ENCODE measurements at places on chromosomes 13 and 19.

GRCh38 chr19:55069865-55070197, 5.8 kb upstream of the EPS8L1 start:
- H3K27me3 ChIP-seq, result peaks cover 47% of the 10 kb centered on the region
- H3K27ac ChIP-seq, result no peak overlapping the region
- peaks cover 1% of the 10 kb centered on the region for H3K36me3 ChIP-seq

DNA sequence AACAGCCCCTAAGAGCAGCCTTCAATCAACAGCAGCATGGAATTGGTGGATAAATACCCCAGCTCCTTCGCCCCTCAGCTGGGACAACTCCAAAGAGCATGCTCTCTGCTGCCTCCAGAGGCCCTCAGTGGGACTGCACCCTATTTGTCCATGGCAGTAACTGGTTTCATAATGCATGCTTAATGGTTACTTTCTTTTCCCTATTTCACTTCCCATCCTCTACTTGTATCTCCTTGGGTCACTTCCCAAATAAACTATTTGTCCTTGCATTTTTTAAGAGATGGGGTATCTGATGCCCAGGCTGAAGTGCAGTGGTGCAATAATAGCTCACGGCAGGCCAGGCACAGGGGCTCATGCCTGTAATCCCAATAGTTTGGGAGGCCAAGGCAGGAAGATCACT, 13.5 kb upstream of the TPM4 start:
- no peaks in the 10 kb centered on the region for H3K36me3 ChIP-seq
- no peak overlapping the region for H3K4me3 ChIP-seq
- DNase-seq, result peak; percentile 55
- peaks cover 4% of the 10 kb centered on the region for H3K27me3 ChIP-seq
- peaks cover 24% of the 10 kb centered on the region for H3K4me1 ChIP-seq
- H3K27ac ChIP-seq, result no peak overlapping the region

- no peaks in the 10 kb centered on the region for H3K4me1 ChIP-seq
- no peak for DNase-seq
- H3K4me3 ChIP-seq, result no peak overlapping the region
Measured at GRCh38 chr19:23946569-23946968, 31.9 kb downstream of the ZNF726 start.

DNA sequence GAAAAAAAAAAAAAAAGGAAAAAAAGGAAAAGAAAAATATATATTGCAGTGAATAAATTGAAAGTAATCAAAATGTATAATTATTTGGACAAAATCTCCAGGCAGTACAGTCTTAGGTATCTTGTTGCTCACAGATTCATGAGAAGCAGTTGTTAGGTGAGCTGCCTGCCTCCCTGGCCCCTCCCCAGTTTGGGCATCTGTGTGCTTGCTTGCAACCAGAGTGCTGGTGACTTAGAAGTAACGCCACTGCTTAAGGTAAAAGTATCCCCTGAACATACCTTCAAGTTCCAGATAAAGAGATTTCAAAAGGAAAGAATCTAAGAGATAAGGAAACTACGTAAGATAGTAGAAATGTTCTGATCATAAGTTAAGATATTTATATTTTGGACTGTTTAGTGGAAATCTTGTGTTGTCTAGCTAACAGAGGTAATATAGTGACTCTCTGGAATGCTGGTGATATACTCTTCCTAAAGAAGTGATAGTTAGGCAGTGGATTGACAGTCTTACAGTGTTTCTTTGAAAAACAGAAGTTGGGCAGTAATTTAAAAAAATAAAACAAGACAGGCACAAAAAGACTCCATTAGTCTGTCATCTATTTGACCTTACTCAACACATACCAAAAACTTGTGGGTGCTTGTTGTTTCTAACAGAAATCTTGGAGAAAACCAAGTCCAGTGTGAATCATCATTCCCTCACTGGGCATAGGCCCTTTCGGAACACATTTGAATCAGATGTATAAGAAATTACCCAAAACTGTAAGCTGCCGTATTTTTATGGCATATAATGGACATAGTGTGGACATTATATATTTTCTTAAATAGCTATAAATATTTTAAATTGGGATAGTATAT, 38.3 kb upstream of the KCTD4 start:
- no peaks in the 10 kb centered on the region for H3K4me1 ChIP-seq
- no peaks in the 10 kb centered on the region for H3K36me3 ChIP-seq
- no peak for DNase-seq
- no peaks in the 10 kb centered on the region for H3K27me3 ChIP-seq
- H3K27ac ChIP-seq, result no peak overlapping the region

- peaks cover 3% of the 10 kb centered on the region for H3K4me1 ChIP-seq
- H3K36me3 ChIP-seq, result no peaks in the 10 kb centered on the region
- DNase-seq, result no peak
Measured at GRCh38 chr19:31114585-31114984, 234.7 kb downstream of the TSHZ3 start.

DNA sequence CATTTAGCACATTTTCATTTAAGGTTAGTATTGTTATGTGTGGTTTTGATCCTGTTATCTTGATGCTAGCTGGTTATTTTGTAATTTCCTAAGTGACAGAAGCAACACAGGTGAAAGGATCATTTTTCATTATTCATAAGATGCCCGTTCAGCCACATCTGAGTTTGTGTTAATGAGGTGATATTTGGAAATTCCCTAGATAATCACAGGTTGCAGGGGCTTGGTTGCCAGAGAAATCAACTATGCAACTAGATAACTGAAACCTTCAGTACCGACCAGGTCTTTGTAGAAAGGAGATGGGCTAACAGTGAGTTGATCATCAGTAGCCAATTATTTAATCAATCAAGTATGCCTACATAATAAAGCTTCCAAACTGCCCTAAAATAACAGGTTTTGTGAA, 121.3 kb upstream of the UFM1 start:
- DNase-seq, result no peak
- no peaks in the 10 kb centered on the region for H3K36me3 ChIP-seq
- no peaks in the 10 kb centered on the region for H3K4me1 ChIP-seq
- H3K27me3 ChIP-seq, result no peaks in the 10 kb centered on the region
- H3K4me3 ChIP-seq, result no peak overlapping the region
- H3K27ac ChIP-seq, result no peak overlapping the region

GRCh38 chr13:44108331-44108858, 228.7 kb downstream of the LACC1 start:
- DNase-seq, result no peak
- H3K4me1 ChIP-seq, result no peaks in the 10 kb centered on the region
- H3K4me3 ChIP-seq, result no peak overlapping the region
- no peaks in the 10 kb centered on the region for H3K27me3 ChIP-seq

DNA sequence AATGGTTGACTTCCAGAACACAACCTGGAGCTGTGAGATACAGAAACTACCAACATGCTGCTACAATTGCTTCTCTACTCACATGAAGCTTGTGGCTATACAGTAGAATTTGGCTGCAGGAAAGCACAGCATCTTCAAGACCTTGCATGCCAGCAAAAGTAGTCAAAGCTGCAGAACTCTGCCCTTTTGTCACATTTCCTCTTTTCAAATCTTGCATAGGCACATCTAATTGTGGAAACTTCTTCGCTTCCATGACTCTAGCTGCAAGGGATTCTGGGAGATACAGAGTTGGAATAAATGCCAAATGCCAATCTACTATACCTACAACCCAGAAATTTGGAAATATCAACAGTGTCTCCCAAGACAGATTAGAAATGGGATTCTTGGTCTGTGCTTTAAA, 462.2 kb downstream of the FOXO1 start:
- H3K4me1 ChIP-seq, result peaks cover 60% of the 10 kb centered on the region
- H3K27ac ChIP-seq, result no peak overlapping the region
- H3K4me3 ChIP-seq, result no peak overlapping the region

DNA sequence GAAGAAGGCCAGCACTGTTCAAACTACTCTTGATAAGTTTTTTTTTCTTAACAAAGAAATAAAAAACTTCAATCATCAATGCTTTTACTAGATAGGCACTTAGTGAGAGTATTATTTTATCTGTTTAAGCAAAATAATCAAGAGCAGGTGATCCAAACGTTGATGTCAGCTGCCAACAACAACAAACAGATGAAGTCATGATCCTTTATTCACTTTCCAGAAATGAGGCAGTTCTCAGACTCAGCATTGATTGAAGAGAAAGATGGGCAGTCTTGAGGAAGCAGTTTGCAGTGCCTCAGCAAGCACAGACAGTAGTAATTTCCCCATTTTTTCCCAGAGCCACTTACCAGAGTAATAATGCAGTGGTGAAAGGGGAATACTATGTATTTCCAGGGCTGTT, 38.4 kb upstream of the CSNK1A1L start:
- no peaks in the 10 kb centered on the region for H3K36me3 ChIP-seq
- H3K27ac ChIP-seq, result no peak overlapping the region
- H3K4me3 ChIP-seq, result no peak overlapping the region

- no peaks in the 10 kb centered on the region for H3K36me3 ChIP-seq
- no peak overlapping the region for H3K27ac ChIP-seq
- DNase-seq, result no peak
- H3K4me1 ChIP-seq, result no peaks in the 10 kb centered on the region
- no peaks in the 10 kb centered on the region for H3K27me3 ChIP-seq
Measured at GRCh38 chr13:113941571-113942191, 32.2 kb downstream of the C13orf46 start.

DNA sequence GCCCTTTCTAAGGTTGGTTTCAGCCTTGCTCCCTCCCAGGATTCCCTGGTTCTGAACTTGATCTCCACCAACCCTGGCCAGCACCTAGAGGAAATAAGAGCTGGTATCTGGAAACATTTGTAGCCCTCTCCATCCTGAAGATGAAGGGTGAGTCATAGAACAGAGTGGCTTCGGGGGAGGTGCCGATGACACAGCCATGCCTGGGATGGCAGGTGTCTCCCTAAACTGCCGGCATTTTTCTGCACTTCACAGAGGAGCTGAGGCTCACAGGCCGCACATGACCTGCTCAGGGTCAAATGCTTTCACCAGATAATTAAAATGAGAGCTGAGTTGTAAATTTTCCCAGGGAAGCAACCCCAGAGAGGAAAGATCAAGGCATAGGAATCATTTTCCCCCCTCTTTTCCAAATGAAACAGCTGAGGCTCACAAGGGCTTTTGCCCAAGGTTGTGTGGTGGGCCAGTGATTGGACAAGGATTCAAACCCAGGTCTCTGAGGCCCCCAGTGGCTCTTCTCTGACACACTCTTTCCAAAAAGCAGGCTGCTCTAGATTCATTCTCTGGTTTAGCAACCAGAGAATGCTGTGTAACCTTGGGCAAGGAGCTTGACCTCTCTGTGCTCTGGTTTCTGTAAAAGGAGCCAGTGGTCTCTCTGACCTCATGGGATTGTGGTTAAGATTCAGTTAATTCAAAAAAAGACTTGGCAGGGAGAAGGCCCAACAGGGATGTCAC, 1.2 kb upstream of the SLC25A42 start:
- H3K36me3 ChIP-seq, result peaks cover 7% of the 10 kb centered on the region
- H3K4me3 ChIP-seq, result peak overlapping the region; percentile 84
- DNase-seq, result no peak
- H3K27me3 ChIP-seq, result no peaks in the 10 kb centered on the region
- H3K27ac ChIP-seq, result peak overlapping the region; percentile 57

GRCh38 chr13:37561031-37561430, 37.5 kb downstream of the POSTN start:
- no peak for DNase-seq
- no peak overlapping the region for H3K4me3 ChIP-seq
- no peaks in the 10 kb centered on the region for H3K36me3 ChIP-seq
- H3K27ac ChIP-seq, result no peak overlapping the region

DNA sequence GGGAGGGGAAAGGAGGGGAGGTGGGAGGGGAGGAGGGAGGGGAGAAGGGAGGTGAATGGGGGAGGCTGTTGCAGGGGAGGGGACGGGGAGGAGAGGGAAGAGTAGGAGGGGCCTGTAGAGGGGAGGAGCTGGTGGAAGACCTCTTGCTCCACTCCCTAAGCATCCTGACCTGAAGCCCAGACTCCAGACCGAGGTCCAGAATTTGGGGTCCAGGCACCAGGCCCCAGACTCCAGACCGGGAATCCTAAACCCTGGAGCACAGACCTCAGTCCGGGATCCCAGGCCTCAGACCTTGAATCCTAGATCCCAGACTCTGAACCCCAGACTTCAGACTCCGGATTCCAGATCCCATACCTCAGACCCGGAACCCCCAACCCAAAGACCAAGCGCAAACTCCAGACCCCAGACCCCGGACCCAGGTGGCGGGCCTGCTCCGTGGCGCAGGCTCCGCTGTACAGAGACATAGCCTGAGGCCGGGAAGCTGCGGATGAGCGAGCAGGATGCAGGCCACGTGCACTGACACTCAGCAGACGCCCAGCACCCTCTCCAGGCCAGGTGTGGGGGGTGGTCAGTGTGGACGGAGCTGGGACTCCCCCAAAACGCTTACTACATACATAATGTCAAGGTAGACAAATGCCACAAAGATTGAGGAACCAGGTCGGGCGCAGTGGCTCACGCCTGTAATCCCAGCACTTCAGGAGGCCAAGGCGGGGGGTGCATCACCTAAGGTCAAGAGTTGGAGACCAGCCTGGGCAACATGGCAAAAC, 710 bp upstream of the BTBD2 start:
- DNase-seq, result peak; percentile 44
- peak overlapping the region; percentile 77 for H3K4me3 ChIP-seq
- no peaks in the 10 kb centered on the region for H3K36me3 ChIP-seq
- H3K27me3 ChIP-seq, result no peaks in the 10 kb centered on the region
- H3K4me1 ChIP-seq, result peaks cover 9% of the 10 kb centered on the region

DNA sequence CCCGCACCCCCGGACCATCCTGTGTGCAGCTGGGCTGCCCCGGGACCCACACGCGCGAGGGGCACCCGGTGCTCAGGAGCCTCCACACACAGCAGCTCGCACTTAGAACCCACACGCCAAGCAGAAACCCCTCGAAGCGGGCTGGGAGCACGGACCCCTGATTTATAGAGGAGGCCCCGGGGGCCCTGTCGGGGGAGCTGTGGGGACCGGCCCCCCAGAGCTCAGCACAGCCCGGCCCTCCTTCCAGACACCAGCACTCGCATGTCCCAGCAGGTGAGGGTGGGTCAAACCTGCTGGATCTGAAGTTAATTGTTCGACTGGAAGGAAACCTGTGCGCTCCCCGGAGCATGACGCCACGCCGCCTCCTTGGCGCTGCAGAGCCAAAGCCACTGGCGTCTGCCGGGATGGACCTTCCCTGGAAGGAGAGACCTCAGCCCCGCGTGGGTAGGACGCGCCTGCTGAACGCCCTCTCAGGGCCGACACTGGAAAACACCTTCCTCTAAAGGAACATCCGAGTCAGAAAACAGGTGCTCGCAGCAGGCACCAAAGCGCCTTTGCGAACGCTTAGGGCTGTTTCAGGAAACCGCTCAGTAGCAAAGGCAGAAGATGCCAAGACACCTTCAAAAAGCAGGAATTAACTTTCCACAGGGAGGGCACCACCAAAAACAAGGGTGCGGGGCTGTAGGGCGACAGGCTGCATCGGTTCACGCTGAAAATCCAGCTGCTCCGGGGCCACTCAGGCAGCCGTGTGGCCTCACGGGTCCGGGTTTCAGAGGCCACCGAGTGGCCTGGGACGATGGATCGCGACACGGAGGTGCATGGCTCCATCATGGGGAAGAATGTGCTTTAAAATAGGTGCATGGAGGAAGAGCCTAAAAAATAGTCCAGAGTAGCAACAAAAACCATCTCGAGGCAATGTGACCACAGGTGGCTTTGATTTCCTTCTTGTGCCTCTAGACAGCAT, 37.8 kb upstream of the GRTP1 start:
- H3K36me3 ChIP-seq, result no peaks in the 10 kb centered on the region
- H3K27ac ChIP-seq, result no peak overlapping the region
- DNase-seq, result no peak
- H3K4me1 ChIP-seq, result no peaks in the 10 kb centered on the region

GRCh38 chr13:88042489-88042888, 371.3 kb downstream of the SLITRK5 start:
- no peak overlapping the region for H3K4me3 ChIP-seq
- no peak for DNase-seq
- H3K27me3 ChIP-seq, result no peaks in the 10 kb centered on the region
- no peak overlapping the region for H3K27ac ChIP-seq
